ENCODE measurements at places on chromosomes 4 and X.
A peak's percentile ranks its signal among the peaks of the same experiment; 100 is the strongest.

GRCh38 chr4:81870275-81870674, 398.6 kb upstream of the RASGEF1B start:
- DNase-seq = no peak

DNA sequence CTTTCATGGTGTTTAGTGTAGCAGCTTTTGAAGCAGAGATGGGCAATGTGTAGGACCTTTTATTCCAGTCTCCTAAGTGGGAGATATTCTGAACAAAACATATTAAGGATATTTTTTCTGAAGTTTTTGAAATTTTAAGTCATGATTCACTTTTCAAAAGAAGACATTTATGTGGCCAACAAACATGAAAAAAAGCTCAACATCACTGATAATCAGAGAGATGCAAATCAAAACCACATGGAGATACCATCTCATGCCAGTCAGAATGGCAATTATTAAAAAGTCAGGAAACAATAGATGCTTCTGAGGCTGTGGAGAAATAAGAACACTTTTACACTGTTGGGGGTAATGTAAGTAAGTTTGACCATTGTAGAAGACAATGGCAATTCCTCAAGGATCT, 76.0 kb downstream of the FAT4 start:
- DNase-seq = no peak

DNA sequence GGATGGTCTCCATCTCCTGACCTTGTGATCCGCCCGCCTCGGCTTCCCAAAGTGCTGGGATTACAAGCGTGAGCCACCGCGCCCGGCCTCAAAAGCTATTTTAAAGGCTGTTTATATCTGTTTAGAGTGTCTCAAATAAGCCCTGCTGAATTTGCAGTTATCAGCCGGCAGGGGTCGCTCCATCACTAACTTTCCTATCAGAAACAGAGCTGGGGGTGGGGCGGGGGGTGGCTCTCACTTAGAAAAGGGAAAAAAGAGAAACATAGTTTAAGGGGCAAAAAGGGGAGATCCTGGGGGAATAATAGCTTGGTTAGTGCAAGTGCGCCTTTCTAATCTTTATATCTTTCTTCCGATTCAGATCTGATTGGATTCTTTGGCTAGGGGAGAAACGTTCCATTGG, 450.7 kb downstream of the UBE2NL start:
- no peak for DNase-seq

GRCh38 chr4:169315530-169316343, 45.0 kb upstream of the SH3RF1 start:
- DNase-seq = peak; percentile 7

GRCh38 chr4:86594559-86595425, 677 bp downstream of the PTPN13 start:
- peak; percentile 25 for DNase-seq

GRCh38 chrX:67543818-67544217, at the start of gene AR:
Gene AR, plus strand, starts transcription at chrX:67544021. Its CDS starts 1,126 bp downstream, at chrX:67545147.
- no peak for DNase-seq

GRCh38 chr4:57333684-57334083, 223.5 kb upstream of the IGFBP7 start:
- no peak for DNase-seq
